ENCODE measurements at places on chromosomes 7 and 10. TPM values are rescaled to one million over a fixed set of nuclear protein-coding genes. Genes with fewer than 3 reads are reported as not detected.

The IL15RA gene
- 18.0 TPM for total RNA-seq

The ALOX5 gene
- not detected for total RNA-seq

The PNLIPRP2 gene
- not detected for total RNA-seq

The SKIDA1 gene
- 3.8 TPM for total RNA-seq

The PRSS1 gene
- not detected for total RNA-seq

The SUN3 gene
- total RNA-seq: not detected

The TRPV5 gene
- total RNA-seq: not detected

The HKDC1 gene
- total RNA-seq: 0.13 TPM

The AMPH gene
- not detected for total RNA-seq

The PKD2L1 gene
- total RNA-seq: not detected

The SCART1 gene
- 0.26 TPM for total RNA-seq

The KLF14 gene
- not detected for total RNA-seq

The SPOCK2 gene
- 1.9 TPM for total RNA-seq

The DDC gene
- total RNA-seq: not detected

The EVX1 gene
- not detected for total RNA-seq

The ENTPD7 gene
- 18.4 TPM for total RNA-seq

The WNT2 gene
- total RNA-seq: not detected

The SHTN1 gene
- total RNA-seq: 2.1 TPM

Measured in dermis microvascular lymphatic vessel endothelial cell (primary cell).